ENCODE measurements at places on chromosomes 3 and 15.

- DNase-seq: no peak
These were observed 282.3 kb downstream of the XXYLT1 start for GRCh38 chr3:194988495-194989165.

GRCh38 chr15:40104296-40104864 lies 4.3 kb downstream of the BMF start:
- DNase-seq: no peak

GRCh38 chr3:186381424-186382216 lies 19.6 kb upstream of the DGKG start:
- DNase-seq: no peak

DNA sequence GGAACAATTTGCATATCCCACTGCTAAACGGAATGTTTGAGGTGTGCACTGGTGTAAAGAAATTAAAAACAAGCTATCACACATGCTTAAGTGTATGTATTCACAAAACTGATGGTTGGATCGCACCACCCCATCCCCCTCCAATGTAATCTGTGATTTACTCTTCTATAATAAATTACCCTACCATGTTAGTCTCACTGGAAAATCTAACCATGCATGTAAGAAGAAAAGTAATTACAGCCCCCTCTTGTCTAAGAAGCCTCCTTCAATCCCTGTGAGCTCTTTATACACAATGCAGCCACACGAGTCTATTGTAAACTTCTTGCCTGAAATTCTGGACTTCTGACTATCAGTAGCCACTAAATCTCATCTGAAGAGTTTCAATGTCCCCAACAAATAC lies 173.6 kb downstream of the ZBTB20 start:
- no peak for DNase-seq

- DNase-seq: no peak
These were observed 756.6 kb upstream of the ARPP21 start for GRCh38 chr3:34882764-34883163.

DNA sequence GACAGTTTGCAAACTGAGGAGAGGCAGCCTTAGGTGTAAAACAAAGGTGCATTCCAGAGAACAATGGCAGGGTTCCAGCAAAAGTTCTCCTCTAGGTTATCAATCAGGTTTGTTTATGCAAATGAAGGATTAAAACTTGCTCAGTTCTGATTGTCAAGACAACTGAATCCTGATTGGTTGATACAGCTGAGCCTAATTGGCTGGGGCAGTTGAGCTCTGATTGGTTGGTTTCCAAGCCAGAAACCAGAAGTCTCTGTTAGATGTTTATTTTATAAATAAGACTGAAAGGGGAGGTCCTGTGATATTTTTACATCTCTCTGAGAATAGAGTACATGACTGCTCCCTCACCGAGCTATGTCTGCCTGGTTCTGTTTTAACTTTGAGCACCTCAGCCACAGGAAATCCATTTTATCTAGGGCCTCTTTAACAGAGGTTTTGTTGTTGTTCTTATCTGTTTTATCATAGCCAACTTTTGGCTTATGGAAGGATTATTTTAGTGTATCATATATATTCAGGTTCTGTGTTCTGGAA lies 37.8 kb downstream of the PPM1L start:
- DNase-seq: no peak

DNA sequence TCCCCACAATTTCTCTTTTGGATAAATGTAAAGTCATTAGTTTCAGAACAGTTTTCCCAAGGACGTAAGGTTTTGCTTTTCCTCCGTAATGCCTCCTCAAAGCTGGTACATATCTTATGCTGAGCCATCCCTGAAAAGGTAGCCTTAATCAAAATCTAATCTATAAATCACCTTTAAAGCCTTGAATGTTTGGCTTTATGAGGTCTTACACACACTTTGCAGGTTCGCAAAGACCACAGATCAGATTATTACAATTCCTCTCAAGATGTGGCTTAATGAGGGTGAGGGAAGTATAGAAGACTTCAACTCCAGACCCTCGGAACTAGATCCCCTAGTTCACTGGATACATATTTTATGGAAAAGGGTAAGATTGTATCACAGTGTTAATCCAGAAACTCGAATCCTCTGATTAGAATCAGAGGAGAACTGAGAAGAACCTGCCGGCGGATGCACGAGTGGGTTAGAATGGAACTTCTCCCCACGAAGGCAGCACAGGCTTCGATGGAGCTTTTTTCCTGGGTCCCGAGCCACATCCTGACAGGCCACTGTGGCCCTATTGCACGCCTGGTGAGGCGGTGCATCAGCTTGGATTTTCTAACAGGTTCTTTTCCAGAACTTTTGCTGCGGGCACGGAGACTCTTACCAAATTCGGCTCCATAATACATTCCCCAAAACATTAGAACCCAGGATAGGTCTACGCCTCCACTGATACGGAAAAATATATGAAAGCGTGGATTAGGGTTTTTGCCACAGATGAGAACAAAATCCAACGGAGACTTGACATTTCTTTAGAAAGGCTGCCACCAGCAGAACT lies 1.2 kb downstream of the CTXND1 start:
- no peak for DNase-seq

GRCh38 chr3:120567370-120568201 lies 28.6 kb upstream of the NDUFB4 start:
- DNase-seq: peak; percentile 69

DNA sequence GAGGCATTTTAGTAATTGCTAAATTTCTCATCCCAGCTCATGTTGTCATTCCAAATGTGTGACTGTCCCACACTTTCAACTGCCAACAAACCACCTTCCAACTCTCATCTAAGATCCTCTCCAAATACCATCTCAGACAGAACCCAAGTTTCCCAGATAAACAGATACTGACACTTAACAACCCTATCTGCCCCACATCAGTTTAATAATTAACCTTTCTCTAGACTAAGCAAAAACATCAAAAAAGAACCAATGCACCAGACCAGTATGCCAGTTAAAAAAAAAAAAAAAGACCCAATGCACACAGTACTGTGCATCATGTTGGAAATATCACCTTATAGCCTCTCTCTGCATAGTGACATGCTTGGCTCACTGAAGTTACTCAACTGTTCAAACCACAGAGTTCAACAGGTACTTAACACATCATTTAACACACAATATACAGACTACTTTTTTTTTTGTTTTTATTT lies 5.5 kb downstream of the SFMBT1 start:
- DNase-seq: peak; percentile 12

DNA sequence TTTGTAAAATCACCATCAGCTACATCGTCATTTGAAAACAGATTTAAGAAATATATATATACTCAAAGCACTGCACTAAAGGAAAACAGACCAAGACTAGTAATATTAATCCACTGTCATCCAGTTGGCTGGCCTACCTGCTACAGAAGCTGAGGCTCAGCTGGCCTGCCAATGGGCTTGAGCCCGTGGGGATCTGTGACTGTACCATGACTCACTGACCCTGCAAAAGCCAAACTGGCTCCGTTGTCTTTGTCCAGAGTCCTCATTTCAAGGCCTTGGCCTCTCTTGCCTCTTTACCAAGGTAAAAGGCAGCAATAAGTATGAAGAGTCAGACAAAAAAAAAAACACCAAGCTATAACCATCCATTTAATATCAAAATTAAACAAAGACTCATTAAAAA lies 463.5 kb upstream of the RASGRP1 start:
- peak; percentile 61 for DNase-seq

DNA sequence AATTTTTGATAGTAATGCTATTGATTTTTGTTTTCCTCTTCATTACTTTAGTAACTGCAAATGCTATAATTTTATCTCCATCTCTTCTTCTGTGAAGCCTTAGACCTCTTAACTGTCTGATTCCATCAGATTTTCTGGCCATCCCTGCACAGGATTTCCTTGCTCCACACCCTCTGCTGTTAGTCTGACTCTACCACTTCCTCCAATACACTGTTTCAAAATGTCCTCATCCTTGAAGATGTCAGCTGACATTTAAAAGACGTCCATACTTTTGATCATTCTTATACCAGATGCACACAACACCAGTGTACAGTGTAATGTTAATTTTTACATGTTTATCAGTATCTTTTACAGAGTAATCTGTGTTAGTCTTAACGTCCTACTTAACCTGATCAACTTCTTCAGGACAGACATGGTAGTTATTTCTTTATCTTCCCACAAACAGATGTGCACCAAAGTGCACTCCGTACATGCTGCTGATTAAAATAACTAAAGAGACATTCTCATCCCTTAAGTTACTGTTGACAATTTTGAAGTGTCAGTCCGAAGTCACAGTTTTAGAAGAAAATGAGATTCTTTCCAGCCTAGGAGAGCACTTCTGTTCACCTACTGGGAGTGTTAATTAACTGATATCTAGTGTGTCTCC lies 102.4 kb upstream of the RASGRP1 start:
- DNase-seq: no peak

DNA sequence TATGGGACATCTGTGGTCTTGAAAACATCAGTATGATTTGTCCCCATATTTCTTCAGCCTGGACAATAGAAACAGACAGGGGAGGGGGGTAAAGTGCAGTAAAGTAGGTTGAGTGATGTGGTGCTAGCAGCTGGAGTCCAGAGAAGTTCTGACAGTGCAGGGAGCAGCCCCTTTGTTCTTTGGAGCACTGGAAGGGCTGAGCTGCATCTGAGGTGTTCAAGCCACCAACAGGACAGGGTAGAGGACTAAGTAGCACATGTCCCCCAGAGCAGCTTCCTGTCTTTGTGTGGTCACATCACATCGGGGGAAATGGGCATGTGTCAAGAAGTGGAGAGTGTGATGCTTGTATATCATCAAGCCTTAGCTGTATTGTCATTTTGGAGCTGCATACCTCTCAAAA lies 12.1 kb downstream of the MRPS22 start:
- no peak for DNase-seq

- DNase-seq: no peak
These were observed 2.9 kb upstream of the OCA2 start for GRCh38 chr15:28101983-28102441.

DNA sequence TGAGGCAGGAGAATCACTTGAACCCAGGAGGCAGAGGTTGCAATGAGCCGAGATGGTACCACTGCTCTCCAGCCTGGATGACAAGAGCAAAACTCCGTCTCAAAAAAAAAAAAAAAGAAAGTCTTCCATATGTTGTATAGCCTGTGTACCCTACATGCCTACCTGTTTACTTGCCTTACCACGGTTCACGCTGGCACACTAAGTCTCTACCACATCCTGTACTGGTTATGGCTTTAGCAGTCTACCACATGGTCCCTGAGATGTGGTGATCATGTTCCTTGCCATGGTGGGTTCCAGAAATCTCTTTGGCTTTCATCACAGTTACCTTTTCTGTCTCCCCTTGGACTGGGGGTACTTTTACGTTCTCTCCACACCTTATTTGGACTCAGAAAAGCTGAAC lies 63.8 kb upstream of the TBC1D5 start:
- DNase-seq: no peak

DNA sequence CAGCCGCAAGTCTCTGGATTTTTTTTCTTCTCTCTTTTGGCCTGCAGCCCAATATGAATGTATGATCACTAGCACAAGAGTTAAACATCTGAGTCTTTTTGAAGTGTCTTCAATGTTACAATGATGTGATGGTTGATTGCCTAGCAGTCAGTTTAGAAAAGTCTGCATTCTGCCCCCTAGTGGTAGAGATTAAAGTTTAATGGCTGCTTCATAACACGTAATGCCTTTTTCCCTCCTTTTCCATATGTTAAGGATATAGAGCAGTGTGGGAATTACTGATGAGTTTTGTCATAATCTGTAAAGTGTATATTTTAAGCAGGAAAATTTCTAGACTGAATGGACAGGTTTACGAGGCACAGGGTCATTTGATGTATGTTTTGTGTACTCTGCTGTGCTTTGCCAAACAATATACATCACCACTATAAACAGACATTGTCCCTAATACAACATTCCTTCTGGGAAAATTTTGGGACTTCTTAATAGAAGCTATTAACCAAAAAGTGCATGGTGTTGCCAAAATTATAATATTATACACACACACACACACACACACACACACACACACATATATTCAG lies 1038.5 kb upstream of the NR2F2 start:
- peak; percentile 34 for DNase-seq

DNA sequence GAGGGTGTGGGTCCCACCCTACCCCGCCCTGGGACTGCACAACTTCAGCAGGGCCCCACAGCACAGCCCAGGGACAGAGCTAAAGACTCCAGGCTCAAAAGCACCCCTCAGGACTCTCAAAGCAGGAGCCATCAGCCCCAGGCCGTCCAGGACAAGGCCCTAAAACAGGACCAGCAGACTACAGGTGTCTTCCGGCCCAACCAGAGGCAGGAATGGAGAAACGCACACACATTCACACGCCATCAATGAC lies 26.1 kb downstream of the ATRIP start:
- no peak for DNase-seq

- DNase-seq: no peak
These were observed 143.5 kb downstream of the GSK3B start for GRCh38 chr3:119950666-119951325.

All from HFFc6 (cell line).